GM04504 (cell line): ENCODE measurements at places on chromosomes 3 and 15.

GRCh38 chr15:81052046-81052445, 51.3 kb downstream of the TLNRD1 start:
- no peak for DNase-seq

DNA sequence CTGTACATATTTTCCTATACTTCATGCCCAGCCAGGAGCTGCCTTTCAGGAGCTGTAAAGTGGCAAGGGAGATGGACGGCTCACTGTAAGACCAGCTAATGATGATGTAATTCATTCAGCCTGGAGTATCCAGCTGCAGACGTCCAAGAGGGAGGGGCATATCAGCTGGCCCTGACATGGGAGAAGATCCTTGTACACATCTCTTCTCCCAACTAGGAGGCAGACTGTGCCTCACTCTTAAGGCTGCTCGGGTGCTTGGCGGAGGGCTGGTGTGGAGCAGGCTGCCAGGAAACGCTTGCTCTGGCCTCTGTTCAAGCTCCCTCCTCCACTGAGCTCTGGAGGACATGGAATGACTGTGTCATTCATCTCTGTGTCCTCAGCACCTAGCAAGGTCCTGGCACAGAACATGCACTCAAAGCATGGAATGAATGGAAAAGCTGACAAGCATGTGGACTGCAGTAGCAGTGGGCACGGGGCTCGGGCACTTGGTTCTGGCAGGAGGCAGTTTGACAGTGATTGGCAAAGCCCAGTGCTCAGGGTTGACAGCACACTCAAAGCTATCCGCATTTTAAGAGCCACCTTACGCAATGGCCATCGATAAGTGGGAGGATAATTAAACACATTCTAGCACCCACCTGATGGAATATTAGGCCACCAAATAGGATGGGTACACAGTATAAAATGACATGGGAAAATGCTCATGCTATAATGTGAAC, 72.4 kb downstream of the TBC1D2B start:
- DNase-seq = peak; percentile 84

- no peak for DNase-seq
These were observed 16.4 kb upstream of the TNFAIP8L3 start for GRCh38 chr15:51111061-51111460.

GRCh38 chr3:104676241-104676640, 690.5 kb upstream of the ALCAM start:
- DNase-seq = no peak

- DNase-seq = peak; percentile 23
These were observed 1.2 kb upstream of the TYRO3 start for GRCh38 chr15:41557673-41558399.

GRCh38 chr3:181017690-181018089, 28.2 kb upstream of the DNAJC19 start:
- DNase-seq = no peak

DNA sequence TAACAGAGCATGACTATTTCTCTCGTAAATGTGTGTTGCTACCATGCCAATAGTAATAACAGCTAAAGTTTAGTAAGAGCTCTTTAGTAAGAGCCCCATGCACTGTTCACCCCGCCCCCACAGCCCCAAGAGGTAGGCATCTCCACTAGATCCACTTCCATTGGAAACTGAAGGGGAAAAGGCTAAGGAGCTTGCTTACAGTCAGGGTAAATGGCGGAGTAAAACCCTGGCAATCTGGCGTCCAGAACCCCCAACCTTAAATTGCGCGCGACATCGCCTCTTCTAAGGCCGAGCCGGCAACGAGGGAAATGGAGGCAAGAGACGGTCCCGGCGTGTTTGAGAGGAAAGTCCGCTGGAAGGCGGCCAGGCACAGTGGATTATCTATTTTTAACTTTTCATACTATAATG, 654 bp upstream of the C3orf38 start:
- DNase-seq = no peak

DNA sequence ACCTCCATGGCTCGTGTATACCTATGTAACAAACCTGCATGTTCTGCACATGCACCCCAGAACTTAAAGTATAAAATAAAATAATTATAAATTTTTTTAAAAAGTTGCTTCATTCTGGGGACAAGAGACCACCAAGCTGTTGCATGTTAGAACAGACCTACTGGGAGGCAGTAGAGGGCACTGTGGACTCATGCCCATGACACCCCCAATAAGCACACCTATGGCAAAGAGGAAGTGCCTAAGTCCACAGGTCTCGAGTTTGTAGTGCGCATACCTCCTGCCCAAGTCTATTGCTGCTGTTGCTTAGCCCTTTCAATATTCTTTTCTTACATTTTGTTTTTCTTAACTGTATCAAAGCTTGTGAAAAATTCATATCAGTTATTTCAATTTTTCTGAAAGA, 267.9 kb upstream of the THBS1 start:
- no peak for DNase-seq

DNA sequence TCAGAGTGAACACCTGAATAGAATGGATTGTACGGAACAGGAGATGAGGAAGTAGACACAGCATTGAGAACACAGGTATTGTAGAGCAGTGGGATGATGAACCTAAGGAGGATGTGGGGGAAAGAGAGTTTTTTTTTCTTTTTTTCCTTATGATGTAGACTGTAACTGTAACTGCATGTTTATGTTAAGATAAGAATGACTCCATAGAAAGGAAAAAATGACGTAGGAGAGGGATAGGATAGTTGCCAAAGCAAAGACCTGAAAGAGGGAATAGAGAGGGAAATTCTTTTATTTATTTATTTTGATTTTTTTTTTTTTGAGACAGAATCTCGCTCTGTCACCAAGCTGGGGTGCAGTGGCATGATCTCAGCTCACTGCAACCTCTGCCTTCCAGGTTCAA, 33.2 kb downstream of the APH1B start:
- no peak for DNase-seq

DNA sequence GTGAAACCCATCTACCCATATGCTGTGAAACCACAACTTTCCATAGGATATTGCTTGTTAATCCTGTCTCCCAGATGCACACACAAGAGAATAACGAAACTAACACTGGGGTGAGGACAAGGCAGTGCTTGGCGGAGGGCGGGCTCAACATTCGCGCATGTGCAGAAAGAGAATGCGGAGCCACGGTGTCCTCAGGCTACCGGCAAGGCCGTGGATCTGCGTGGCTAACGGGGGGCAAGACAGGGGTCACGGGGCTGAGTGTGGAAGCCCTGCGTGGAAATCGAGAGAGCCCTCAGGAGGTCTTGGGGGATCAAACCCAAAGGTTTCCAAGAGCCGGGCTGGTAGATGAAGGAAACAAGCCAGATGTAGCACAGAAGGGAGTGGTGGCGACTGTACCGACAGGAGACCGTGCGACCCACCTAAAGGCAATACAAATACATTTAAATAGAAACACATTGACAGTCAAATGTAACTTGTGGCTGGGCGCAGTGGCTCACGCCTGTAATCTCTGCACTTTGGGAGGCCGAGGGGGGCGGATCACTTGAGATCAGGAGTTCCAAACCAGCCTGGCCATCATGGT, 48.5 kb upstream of the TRA2B start:
- no peak for DNase-seq

- DNase-seq = no peak
These were observed 30.3 kb downstream of the ARL14 start for GRCh38 chr3:160707187-160707794.

DNA sequence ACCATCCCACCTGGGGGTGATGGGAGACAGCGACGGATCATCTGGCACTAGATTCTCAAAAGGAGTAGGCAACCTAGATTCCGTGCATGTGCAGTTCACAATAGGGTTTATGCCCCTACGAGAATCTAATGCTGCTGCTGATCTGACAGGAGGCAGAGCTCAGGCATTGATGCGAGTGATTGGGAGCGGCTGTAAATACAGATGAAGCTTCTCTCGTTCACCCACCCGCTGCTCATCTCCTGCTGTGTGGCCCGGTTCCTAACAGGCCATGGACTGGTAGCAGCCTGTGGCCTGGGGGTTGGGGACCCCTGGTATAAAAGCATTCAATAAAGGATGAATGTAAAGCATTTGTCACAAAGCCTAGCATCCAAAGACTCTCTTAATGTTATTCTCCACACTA, 126.8 kb downstream of the FRMD4B start:
- no peak for DNase-seq

DNA sequence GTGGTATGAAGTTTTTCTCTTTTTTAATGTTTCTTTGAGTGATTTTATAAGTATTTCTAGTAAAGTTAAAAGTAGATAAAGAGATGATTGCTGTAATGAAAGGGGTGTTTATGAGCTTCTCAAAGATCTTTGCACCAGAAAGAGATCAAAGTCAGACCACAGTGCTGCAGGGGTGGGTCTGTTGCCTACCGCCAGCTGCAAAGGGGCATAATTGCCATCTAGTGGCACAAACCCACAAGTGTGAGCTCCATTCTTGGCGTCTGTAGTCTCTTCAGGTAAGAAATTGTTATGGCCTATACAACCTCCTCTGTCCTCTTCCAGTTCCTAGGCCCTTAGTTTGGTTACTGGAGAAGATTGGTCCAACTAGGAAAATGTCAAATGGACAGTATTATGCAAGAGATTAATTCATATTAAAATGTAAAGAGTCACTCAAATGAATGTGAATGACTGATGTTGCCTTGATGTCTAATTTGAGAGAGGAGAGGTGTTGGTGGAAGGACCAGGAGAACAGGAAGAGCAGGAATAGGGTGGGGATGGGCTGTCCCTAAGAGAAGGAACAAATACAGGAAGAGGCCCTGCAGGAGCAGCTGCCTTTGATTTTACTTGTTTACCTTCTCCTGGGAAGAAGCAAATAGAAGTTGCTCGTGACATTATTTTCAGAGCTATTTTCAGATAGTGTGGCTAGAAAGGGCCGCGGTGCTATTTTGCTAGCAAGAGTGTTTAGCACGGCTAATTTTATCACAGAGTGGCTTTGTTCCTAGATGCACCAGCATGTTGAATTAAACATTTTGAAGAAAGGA, 53.0 kb upstream of the GSK3B start:
- no peak for DNase-seq

GRCh38 chr3:182259579-182259978, 533.7 kb upstream of the ATP11B start:
- no peak for DNase-seq

GRCh38 chr15:60733196-60733595, 254.3 kb upstream of the ICE2 start:
- DNase-seq = no peak

GRCh38 chr3:172694573-172695246, 16.2 kb downstream of the NCEH1 start:
- DNase-seq = no peak

- no peak for DNase-seq
These were observed 472.8 kb downstream of the SHQ1 start for GRCh38 chr3:72375237-72376076.

- peak; percentile 73 for DNase-seq
These were observed 62.7 kb downstream of the ASTE1 start for GRCh38 chr3:130963878-130964277.

DNA sequence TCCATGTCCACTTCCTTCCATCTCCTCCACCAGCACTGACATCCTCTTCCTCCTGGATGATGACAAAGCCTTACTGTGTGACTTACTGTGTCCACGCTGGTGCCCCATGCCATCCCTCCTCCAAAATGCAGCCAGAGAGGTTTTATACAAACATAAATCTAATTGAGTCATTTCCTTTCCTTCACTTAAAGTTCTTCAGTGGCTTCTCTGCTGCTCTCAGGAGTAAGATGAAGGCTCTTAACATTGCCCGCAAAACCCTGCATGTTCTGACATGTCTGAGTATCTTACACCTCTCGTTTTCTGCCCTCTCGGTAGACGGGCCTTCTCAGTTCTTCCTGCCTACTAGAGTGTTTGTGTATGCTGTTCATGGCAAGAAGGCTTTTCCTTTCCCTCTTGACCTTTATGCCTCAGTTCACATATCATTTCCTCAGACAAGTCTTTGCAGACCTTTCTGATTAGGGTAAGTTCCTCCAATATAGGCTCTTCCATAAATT, 175.5 kb downstream of the CFAP20DC start:
- DNase-seq = no peak

GRCh38 chr3:128319107-128319506, 147.6 kb downstream of the DNAJB8 start:
- DNase-seq = no peak

- DNase-seq = peak; percentile 70
These were observed 79.4 kb downstream of the GTPBP8 start for GRCh38 chr3:113070072-113070640.

DNA sequence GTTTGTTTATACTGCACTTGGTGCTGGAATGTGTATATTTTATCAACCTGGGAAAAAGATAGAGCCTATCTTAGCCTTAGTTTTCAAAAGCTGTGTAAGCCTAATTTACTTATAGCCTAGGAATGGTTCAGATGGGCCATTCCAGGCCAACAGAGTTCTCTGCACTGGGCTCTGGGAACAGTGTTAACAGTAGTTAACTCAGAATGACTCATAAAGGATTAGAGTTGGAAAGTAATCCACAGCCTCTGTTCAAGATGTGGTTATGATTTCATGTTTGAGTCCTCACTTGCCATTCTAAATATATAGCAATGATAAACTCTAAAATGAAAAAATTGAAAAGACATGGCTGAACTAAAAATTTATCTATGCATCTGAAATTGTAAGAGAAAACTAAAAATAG, 22.6 kb upstream of the PEX5L start:
- DNase-seq = no peak

DNA sequence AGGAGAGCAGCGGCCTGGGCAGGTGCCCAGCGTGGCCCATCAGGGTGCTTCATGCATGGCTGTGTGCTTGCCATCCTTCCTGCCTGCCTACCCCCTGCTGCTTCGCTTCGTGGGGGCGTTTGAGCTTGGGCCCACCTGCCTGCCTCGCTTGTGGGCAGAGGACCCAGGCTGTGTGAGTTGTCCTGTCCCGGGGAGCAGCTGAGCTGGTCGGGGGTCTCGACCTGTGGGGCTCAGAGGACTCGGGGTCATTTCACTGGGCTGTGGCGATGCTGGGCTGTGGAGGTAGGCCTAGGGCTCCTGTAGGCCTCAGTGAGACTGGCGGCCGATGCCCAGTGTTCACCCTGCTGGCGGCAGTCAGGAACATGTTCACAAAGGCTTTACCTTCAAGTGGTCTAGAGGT, 12.1 kb upstream of the STAB1 start:
- no peak for DNase-seq

DNA sequence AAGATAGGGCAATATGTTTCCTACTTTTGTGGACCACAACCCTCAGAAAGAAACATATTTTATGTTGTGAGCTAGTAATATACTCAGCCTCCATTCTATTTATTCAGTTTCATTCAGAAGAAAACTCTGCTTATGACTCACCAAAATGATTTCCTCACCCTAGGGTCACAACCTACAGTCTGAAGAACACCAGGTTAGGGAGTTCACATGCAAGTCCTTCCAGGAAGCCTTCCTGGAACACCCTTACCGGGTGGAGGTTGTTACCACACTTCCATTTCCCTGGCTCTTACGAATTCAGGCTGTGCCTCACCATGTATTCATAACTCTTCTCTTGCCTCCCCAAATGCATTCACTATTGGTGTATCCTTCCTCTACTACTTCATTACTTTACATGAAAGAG, 228.0 kb upstream of the ADAMTS9 start:
- no peak for DNase-seq
